ENCODE measurements at places on chromosomes 11 and 22. TPM values are rescaled to one million over a fixed set of nuclear protein-coding genes. Genes with fewer than 3 reads are reported as not detected.

GRCh38 chr22:38432264-38432663, 22.7 kb downstream of the KCNJ4 start:
- no peak overlapping the region for H3K27ac ChIP-seq
- no peaks in the 10 kb centered on the region for H3K27me3 ChIP-seq
- DNase-seq, result no peak
- no peaks in the 10 kb centered on the region for H3K36me3 ChIP-seq

DNA sequence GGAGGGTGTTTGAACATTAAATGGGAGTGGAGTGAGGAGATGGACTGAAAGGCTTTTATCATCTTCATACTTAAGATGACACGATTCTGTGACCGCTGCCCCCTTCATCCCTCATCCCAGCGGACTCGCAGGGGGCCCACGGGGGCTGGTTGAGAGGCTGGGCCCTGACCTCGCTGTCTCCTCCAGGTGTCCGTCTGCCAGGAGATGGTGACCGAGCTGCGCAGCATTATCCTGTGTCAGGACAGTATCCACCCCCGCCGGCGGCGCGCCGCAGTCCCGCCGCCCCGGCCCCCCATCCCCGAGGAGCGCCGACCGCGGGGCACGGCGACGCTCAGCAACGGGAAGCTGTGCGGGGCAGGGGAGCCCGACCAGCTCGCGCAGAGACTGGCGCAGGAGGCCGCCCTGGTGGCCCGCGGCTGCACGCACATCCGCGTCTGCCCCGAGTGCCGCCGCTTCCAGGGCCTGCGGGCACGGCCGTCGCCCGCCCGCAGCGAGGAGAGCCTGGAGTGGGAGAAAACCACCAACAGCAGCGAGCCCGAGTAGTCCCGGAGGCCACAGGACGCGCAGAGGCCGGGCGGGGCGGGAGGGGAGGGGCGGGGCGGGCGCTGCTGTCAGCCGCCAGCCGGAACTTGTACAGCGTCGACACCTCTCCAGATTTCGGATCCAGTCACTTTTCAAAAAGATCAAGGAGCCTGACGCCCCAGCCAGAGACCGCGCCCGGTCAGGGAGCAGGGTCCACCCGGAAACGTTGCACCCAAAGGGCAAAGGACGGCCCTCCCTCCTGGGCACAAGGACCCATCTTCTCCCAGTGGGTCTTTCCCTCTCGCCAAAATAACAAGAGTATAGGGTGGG, 38.0 kb upstream of the TBCEL start:
- no peak overlapping the region for H3K27ac ChIP-seq
- H3K36me3 ChIP-seq, result no peaks in the 10 kb centered on the region
- DNase-seq, result peak; percentile 67
- peaks cover 42% of the 10 kb centered on the region for H3K4me1 ChIP-seq

DNA sequence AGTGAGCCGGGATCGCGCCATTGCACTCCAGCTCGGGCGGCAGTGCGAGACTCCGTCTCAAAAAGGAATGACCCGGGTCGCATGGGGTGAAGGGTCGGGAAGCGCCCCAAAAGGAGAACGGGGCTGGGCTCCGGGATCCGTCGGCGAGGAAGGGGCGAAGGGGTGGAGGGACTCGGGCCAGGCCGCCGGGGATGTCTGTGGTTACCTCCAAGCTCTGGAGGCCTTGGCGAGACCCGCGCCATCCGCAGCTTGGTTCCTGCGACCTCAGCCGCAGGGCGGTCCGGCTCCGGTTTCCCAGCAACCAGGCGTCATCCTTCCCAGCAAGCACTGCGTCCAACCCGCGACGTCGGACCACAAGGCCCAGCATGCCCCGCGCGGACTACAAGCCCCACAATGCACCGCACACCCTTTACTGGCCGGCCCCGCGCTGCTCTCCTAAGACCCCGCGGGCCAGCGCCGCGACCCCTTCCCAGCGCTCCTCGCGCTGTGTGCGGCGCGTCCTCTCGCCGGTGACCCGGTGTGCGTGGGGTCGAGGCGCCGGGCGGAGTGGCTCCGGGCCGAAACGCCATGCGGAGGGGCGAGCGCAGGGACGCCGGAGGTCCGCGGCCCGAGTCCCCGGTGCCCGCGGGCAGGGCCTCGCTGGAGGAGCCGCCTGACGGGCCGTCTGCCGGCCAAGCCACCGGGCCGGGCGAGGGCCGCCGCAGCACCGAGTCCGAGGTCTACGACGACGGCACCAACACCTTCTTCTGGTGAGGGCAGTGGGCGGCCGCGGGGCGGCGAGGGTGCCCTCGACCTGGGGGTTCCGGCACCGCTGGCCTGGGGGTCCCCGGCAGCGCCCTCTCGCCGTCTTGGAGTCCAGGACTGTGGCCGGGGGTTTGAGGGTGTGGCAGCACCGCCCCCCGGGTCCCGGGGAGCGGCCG, at the start of gene PTDSS2:
PTDSS2 (plus strand) TSS at position 391 of the 920 bp plus-strand sequence; CDS start at position 568, 177 bp downstream.
- peaks cover 3% of the 10 kb centered on the region for H3K27me3 ChIP-seq
- peaks cover 19% of the 10 kb centered on the region for H3K36me3 ChIP-seq
- peak within 1 kb of the TSS; percentile 92 for H3K27ac ChIP-seq
- H3K4me3 ChIP-seq, result peak within 1 kb of the TSS; percentile 99
- peaks cover 22% of the 10 kb centered on the region for H3K4me1 ChIP-seq

- peak; percentile 6 for DNase-seq
- H3K27me3 ChIP-seq, result no peaks in the 10 kb centered on the region
- H3K4me1 ChIP-seq, result no peaks in the 10 kb centered on the region
- no peaks in the 10 kb centered on the region for H3K36me3 ChIP-seq
- H3K27ac ChIP-seq, result no peak overlapping the region
Observed at GRCh38 chr22:48748113-48748859, 1079.4 kb downstream of the BRD1 start.

GRCh38 chr11:47551086-47551485, 1.8 kb downstream of the CELF1 start:
- no peak for DNase-seq
- H3K36me3 ChIP-seq, result peaks cover 18% of the 10 kb centered on the region
- H3K4me3 ChIP-seq, result peak overlapping the region; percentile 95
- peak overlapping the region; percentile 89 for H3K27ac ChIP-seq
- H3K27me3 ChIP-seq, result no peaks in the 10 kb centered on the region

- H3K4me3 ChIP-seq, result no peak overlapping the region
- H3K27me3 ChIP-seq, result no peaks in the 10 kb centered on the region
- peaks cover 61% of the 10 kb centered on the region for H3K4me1 ChIP-seq
- H3K27ac ChIP-seq, result no peak overlapping the region
- peaks cover 5% of the 10 kb centered on the region for H3K36me3 ChIP-seq
- no peak for DNase-seq
Observed at GRCh38 chr11:44857490-44858090, 93.1 kb downstream of the TP53I11 start.

GRCh38 chr22:30114361-30114760, 34.1 kb downstream of the HORMAD2 start:
- no peak overlapping the region for H3K27ac ChIP-seq
- DNase-seq, result no peak
- H3K27me3 ChIP-seq, result no peaks in the 10 kb centered on the region
- H3K4me3 ChIP-seq, result no peak overlapping the region

DNA sequence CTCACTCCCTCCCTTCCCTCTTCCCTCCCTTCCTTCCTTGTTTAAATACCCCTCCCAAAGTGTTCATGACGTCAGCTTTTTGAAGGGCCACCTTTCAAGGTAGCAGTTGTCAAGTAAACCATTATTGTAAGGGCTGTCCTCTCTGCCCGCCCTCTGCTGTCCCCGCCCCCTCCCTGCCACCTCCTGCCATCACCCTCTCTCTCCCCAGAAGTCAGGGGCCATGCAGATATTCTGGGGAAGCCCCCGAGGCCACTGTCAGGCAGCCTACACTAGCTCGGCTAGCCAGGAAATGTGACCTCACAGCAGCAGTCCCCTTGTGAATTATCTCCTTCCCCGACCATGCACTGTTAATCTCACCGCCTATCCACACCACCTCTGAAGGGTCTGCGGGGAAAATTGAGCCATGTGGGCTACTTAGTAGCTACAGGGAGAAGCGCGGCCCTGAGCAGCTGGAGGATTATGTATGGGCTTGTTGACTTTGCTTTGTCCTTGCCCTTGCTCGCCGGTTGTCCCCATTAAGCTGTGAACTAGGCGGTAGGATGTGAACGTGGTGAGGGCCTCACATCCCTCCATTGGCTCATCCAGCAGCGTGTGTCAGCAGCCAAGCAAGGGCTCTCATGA, 42.1 kb upstream of the ATXN10 start:
- H3K4me3 ChIP-seq, result no peak overlapping the region
- H3K27me3 ChIP-seq, result peaks cover 14% of the 10 kb centered on the region
- H3K4me1 ChIP-seq, result peaks cover 61% of the 10 kb centered on the region
- no peak for DNase-seq
- H3K36me3 ChIP-seq, result no peaks in the 10 kb centered on the region

GRCh38 chr11:5004424-5005274, 10.0 kb downstream of the OR51L1 start:
- no peaks in the 10 kb centered on the region for H3K27me3 ChIP-seq
- no peaks in the 10 kb centered on the region for H3K36me3 ChIP-seq
- H3K4me1 ChIP-seq, result peaks cover 5% of the 10 kb centered on the region
- peak; percentile 52 for DNase-seq
- H3K27ac ChIP-seq, result no peak overlapping the region
- H3K4me3 ChIP-seq, result no peak overlapping the region

DNA sequence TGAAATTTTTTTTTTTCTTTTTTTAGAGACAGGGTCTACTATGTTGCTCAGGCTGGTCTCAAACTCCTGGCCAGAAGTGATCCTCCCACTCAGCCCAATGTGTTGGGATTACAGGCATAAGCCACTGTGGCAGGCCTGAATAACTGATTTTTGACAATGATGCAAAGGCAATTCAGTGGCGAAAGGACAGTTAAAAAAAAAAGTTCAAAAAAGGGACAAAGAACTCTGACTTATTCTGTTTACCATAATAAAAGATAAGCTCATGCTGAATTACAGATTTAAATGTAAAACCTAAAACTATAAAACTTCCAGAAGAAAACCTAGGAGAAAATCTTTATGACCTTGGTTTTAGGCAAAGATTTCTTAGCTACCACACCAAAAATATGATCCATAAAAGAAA, 48.9 kb downstream of the ATG16L2 start:
- no peak for DNase-seq
- no peak overlapping the region for H3K27ac ChIP-seq
- H3K4me1 ChIP-seq, result peaks cover 10% of the 10 kb centered on the region
- H3K4me3 ChIP-seq, result no peak overlapping the region
- no peaks in the 10 kb centered on the region for H3K36me3 ChIP-seq

DNA sequence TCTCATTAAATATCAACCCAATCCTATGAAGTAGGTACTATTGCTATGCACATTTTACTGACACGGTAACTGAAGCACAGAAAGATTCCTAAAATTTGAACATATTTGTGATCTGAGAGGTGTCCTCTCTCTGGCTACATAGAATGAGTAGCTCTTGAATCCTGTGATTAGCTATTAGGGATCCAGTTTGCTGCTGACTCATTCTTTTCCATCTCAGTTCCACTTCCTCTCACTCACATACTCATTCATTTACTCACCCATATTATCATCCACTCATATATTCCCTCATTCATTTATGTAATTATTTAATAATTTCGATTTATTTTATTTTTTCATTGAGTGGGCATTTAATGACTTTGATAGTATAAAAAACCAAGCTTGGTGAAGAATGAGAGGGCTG, 42.7 kb downstream of the OR5B17 start:
- H3K27me3 ChIP-seq, result peaks cover 2% of the 10 kb centered on the region
- DNase-seq, result no peak
- no peaks in the 10 kb centered on the region for H3K4me1 ChIP-seq
- H3K4me3 ChIP-seq, result no peak overlapping the region

DNA sequence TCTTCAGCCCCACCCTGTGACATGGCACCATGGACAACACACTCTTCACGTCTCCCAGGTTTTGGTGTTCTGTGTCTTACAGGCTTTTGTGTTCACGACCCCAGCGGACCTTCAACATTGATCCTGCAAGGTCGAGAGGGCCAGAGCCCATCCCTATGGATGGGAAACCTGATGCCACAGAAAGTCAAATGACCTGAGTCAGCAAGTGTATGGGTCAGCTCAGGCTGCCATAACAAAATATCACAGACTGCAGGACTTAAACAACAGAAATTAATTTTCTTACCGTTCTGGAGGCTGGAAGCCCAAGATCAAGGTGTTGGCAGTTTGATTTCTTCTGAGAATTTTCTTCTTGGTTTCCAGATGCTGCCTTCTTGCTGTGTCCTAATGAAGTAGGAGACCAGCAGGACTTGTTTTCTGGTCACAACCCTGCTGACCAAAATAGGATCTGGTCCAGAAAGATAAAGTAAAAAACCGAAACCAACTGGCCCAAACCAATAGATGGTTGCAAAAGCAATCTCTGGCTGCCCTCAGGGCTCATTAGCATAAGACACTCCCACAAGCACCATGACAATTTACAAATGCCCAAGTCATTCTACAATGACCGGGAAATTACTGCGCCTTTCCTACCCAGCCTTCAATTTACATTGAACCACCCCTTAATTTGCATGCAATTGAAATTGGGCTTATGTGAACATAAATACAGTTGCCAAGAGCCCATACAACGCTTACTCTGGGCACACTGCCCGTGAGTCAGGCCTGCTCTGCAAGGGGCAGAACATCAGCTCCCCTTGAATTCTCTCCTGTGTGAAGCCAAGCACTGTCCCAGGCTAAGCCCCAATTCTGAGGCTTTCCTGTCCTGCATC, 113.9 kb downstream of the RPS6KA4 start:
- no peaks in the 10 kb centered on the region for H3K36me3 ChIP-seq
- peaks cover 37% of the 10 kb centered on the region for H3K27me3 ChIP-seq
- DNase-seq, result no peak
- H3K4me1 ChIP-seq, result peaks cover 13% of the 10 kb centered on the region
- H3K4me3 ChIP-seq, result no peak overlapping the region

DNA sequence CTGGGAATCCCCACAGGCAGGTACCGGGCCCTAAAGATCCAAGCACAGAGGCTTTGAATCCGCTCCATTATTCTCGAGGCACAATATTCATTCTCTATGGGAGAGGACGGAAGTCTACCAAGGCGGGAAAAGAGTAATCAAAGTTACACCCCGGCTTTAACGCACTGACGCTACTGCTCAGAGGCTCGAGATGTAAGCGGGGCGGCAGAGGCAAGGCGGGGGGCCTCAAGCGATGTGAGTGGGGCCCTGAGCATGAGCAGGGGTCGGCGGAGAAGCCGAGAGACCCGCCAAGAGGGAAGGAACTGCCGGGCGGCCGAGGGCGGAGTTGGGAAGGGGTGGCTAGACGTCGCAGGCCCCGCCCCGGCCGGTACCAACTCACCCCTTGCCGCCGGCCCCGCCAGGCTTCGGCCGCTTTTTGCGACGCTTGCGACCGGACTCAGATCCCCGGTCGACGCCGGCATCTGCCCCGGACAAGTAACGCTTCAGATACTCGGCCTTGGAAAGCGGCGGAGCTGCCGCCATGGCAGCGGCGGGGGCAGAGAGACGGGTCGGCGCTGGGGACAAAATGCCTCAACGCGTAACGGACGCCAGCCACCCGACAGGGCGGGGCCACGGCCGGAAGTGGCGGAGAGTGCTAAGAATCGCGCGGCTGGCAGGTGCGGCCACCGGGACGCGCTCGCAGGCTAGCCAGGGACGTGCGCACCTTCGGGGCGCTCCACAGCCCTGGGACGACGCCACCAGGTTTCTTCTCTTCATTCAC, at the start of gene BUD13:
BUD13 (minus strand) TSS at position 545 of the 760 bp plus-strand sequence; CDS start at position 522, 23 bp downstream.
- peak; percentile 91 for DNase-seq
- H3K27ac ChIP-seq, result peak within 1 kb of the TSS; percentile 96
- peaks cover 22% of the 10 kb centered on the region for H3K4me1 ChIP-seq
- peaks cover 29% of the 10 kb centered on the region for H3K36me3 ChIP-seq
- H3K4me3 ChIP-seq, result peak within 1 kb of the TSS; percentile 95
- H3K27me3 ChIP-seq, result no peaks in the 10 kb centered on the region

- no peak overlapping the region for H3K27ac ChIP-seq
- no peak overlapping the region for H3K4me3 ChIP-seq
- DNase-seq, result no peak
- no peaks in the 10 kb centered on the region for H3K36me3 ChIP-seq
Observed at GRCh38 chr11:131766637-131767036, 396.2 kb downstream of the NTM start.

Gene NXPE2
- not detected for total RNA-seq

Gene C22orf15
- 2.7 TPM for total RNA-seq

Gene CELSR1
- 19.9 TPM for total RNA-seq

Gene HOATZ
- not detected for total RNA-seq

Gene KDM4E
- not detected for total RNA-seq

Gene PGR
- total RNA-seq, result 0.05 TPM

Gene KCNC1
- total RNA-seq, result 0.20 TPM

Gene KRTAP5-7
- total RNA-seq, result 0.11 TPM

Gene PNPLA3
- total RNA-seq, result 19.6 TPM

All from WTC11 (cell line).